Stimulated activated CD4-positive, alpha-beta T cell treated with anti-CD3 and anti-CD28 coated beads, Interleukin-2, amount 100 ng/mL, for 24 hours (primary cell): ENCODE measurements at places on chromosomes 12 and 14.

GRCh38 chr14:90603336-90603735 lies 206.5 kb downstream of the CALM1 start:
- DNase-seq = no peak

DNA sequence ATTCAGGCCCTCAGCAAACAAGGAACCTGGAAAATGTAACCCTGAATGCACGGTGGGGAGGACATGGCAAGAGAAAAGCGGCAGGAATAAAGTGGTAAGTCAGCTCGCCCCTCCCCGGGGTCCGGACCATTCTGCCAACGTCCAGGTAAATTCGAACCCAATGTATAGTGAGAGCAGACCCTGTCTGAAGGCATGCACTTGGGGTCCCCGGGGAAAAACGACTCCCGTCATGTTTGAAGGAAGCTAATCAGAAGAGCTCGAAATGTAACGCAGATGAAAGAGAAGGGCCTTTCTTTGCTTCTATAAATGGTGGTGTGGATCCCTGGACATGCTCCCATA lies 193 bp downstream of the ACACB start:
- no peak for DNase-seq

GRCh38 chr14:81454572-81455218 lies 54.6 kb upstream of the STON2 start:
- no peak for DNase-seq

GRCh38 chr12:120196363-120196762 lies 1.8 kb upstream of the GCN1 start:
- DNase-seq = no peak

GRCh38 chr12:57127726-57128518 lies at the start of gene LRP1:
LRP1 (plus strand) TSS chr12:57128483; CDS start chr12:57128965, 482 bp downstream.
- peak; percentile 80 for DNase-seq

- DNase-seq = no peak
Observed at GRCh38 chr12:131025939-131026702, 72.4 kb downstream of the ADGRD1 start.
